ENCODE measurements at places on chromosomes 6 and 20. TPM values are rescaled to one million over a fixed set of nuclear protein-coding genes. Genes with fewer than 3 reads are reported as not detected.

The RNF146 gene
- total RNA-seq: 21.7 TPM

DNA sequence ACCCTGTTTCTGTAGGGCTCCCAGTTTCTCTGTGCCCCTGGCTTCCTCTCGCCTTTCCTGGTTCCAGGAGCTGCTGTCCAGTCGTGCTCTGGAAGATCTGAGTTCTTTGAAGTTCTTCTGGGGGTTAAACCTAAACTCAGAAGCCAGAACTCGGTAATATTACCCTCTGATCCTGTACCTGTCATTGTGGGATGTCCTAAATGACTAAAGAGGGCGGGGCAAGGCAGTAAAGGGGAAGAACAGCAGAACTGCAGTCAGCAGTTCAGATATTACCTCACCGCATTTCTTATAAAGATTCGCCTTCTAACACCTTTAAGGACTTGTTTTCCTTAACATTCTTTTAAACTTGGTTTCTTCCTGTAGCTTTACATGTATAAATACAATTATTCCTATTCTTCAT is 63.9 kb downstream of the FAM120B start:
- no peak for DNase-seq

The EEF1A1 gene
- total RNA-seq: 15,038 TPM

The PLCB4 gene
- total RNA-seq: 2.4 TPM

GRCh38 chr20:57693002-57693582 is 16.7 kb downstream of the PMEPA1 start:
- DNase-seq: no peak

DNA sequence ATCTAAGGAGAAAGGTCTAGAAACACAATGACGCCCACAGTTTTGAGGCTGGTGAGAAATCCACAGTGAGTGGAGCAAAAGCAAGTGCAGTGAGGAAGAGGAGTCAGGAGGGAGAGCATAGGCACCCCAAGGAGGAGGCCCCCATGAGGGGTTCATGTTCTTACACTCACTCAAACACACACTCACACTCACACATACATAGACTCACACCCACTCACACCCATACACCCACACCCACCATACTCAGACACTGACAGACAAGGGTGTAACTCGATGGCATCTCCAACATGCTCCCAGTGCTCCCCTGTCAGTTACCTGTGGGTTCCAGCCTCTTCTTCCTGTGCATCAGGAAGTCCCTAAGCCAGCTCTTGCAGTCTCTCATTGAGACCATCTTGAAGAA is 3.8 kb downstream of the ULBP3 start:
- no peak for DNase-seq

DNA sequence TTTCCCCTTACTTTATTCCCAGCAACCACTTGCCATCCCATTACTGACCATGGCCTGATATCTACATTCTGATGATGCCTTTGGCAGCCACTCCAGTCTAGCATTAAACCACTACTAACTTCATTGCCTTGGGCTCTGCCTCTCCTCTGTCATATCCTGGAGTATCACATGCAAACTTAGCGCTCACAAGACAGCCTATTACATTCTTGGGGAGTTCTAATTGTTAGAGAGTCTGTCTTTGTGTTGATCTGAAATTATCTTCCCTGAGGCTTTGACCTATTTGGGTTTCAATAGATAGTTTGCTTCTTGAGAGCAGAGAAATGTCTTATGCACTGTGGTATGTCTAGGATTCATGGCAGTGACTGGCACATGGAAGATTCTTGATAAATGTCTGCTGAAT is 40.5 kb upstream of the RAB32 start:
- no peak for DNase-seq

Measured in G401 (cell line).